ENCODE measurements at places on chromosomes 3 and 15.

DNA sequence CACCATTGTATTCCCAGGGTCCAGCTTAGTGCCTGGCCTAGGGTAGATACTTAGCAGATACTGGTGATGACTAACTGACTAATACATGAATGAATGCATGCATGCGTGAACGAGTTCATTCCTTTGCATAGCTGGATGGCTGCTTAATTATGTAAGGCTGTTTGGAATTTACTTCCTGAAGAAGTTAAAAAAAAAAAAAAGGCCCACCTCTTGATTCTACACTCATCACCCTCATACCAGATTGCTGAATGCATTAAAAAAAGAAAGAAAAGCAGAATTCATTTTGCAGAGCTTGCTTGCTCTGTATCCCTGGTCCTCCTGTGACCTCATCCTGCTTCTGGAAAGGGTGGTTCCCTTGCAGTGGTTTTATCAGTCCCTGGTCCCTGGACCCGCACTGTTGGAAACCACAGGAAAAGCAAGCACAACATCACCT, 277.6 kb upstream of the CFAP20DC start:
- DNase-seq: no peak

DNA sequence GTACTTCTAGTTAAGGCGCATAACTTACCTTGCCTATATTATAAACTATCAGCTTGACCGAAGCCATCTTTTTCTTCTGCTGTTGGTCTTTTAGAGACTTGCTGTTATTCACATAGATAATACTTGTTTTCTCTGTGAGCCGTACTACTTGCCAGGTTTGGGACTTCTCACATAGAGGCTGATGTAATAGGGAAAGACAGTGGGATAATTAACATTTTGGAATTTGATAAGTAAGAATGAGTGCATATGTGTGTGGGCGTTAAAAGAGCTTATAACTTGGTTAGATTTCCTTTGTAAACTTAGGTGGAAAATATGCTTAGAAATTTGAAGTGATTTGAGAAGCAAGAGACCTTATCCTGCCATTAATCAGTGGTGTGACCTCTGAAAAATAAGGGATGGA, 47.8 kb downstream of the FNDC3B start:
- DNase-seq: no peak

DNA sequence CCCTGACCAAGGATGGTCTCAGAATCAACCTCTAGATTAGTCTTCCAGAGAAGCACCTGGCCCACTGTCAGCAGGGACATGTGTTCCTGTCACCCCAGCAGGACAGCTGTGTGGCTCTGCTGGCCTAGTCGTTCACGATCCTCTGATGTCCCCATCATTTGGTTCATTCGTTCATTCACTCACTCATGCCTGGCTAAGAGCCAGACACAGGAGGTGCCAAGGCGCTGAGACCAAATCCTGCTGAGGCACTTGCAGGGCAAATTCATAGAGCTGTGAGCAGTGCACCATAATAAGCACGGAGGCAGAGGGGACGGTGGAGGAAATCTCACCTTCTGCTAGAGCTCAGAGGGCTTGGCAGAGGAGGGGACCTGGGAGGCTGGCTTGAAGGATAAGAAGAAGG, 49.9 kb upstream of the FGD5 start:
- no peak for DNase-seq

- DNase-seq: no peak
These were observed 40.7 kb downstream of the OXSM start for GRCh38 chr3:25830373-25831280.

GRCh38 chr3:11671648-11672100, 28.0 kb upstream of the VGLL4 start:
- no peak for DNase-seq

- no peak for DNase-seq
These were observed 110.6 kb downstream of the CHL1 start for GRCh38 chr3:307182-307581.

- DNase-seq: no peak
These were observed 163.7 kb downstream of the TCF12 start for GRCh38 chr15:57082054-57082728.
